Right cardiac atrium (tissue), 5 donors: ENCODE measurements at places on chromosomes 7 and 10.

DNA sequence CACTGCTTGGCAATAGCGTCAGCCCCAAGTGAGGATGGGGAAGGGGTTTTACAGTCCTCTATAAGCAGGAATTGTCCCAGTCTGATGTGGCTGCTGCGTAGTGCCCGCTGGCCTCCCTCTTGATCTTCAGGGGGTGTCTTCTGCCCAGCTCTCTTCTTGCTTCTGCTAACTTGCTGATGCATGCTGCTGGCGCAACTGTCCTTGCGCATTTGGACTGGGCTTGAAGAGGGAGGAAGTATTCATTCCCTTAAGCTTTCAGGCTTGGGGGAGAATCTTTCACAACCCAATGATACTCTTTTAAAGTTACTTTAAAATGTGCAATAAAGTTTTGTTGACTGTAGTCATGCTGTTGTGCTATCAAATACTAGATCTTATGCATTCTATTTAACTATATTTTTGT is 10.3 kb downstream of the GALNT11 start:
- DNase-seq = no peak

DNA sequence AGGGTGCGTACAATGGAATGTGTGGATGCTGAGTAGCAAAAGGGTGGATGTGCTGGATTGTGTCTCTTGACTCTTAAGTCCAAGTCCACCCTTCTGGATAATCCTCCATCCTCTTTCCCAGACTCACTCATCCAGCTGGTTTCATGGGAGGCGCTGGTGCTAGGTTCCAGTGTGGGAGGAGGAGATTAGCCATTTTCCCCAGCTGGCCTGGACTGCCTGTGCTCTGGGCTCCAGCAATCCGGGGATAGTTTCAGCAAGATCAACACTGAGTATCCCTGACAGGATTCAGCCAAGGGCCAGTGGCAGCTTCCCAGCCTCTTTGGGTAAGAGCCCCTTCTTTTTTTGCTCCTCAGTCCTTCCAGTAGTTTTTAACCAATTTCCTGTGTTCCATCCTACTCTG is 21.6 kb upstream of the TRIL start:
- peak; percentile 47 for DNase-seq

DNA sequence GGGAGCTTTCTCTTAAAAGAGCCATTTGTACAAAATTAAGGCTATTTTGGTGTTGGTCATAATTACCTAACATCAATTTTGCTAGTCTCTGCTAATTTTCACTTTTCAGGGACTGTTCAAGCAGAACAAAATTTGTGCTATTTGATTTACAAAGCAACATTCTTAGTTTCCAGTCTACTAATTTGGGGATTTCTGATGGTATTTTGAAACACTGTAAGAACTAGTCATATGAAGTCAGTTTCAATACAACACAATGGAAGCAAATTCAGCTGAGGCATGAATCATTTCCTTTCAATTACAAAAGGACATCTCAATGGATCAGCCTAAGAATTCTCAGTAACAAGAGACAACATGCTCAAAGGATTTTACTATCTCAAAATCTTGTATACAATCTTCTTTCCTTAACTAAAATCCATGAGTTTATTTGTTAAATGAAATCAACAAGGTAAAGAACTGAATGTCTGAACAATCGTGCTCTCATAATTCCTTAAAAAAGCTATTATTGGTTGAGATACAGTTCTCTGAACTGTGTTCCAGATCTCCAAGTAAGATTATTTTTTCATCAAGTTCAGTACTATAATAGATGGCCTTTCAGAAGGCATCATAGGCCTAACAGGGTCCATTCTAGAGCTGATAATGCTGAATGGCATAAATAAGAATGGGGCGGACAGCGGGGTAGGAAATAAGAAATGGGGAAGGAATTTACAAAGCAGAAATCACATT is 144.6 kb downstream of the NRCAM start:
- DNase-seq = no peak

DNA sequence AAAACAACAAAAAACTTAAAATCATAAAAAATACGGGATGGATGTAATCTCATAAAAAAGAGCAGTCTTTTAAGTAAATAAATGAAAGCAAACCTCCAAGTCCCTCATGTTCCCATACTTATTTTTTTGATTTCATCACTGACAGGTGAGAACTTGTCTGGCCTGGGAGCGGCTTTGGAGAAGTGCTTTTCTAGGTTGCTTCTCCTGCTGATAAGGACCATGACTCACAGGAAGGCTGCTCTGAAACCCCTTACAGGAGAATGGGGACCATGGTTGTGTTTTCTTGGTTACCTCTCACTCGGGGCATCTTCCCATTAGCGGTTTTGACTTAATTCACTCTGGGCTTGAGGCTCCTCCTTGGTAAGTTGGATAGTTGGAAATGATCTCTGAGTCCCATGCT is 237.4 kb downstream of the CAMK1D start:
- no peak for DNase-seq

- no peak for DNase-seq
Observed at GRCh38 chr7:150981644-150982043, 3.5 kb upstream of the KCNH2 start.

DNA sequence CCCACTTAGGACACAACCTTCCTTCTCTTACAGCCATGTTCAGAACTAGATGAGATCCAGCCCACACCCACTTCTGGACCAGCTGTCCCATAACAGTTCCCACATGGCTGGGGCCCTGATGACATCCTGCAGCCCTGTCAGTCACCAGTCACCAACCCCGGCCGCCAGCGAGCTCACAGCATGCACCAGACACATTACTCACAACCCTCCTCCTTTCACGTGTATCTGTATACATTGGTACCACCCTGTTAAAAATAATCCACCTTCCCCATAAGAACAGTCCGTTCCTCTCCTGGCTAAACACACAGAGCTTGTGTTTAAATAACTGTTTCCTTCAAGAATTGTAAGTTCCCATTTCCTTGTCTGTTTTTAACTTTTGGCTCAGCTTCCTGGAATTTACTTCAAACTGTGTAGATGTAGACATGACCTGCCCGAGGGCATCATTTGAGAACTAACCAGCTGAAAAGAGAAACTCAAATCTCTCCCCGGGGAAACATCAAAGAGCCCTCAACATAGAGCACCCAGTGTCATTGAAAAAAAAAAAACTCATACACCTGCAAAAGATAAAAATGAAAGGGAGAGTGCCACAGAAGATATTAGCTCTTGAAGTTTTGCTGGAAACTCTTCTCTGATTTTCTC is 26.0 kb upstream of the PRLHR start:
- DNase-seq = no peak

DNA sequence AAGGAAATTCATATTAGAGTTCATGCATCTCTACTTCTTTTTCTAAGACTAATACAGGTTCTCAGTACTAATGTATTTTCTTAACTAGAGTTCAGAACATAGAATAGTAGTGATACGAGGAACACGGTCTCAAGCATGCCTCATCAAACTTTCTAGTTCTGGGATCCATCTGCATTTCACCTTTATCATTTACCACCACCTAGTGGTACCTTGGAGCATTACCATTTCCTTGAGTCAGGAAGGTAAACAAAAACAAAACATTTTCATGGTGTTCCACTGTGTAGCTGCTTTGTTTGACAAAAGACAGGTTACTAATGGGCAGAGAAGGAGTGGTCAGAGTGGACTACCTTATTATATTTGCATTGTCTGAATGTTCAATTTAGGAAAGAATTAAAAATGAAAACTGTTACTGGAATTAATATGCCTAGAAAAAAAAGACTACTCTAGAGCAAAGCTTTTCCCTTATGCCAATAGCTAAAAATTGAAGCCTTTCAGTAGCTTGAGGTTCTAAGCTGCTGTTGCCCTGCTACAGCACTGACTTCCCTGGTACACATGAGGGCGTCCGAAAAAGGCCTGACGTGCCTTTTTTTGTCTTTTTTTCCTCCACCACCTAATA is 44.5 kb downstream of the STARD3NL start:
- DNase-seq = no peak
